BJ (cell line): ENCODE measurements at places on chromosomes 4 and X. TPM values are rescaled to one million over a fixed set of nuclear protein-coding genes. Genes with fewer than 3 reads are reported as not detected.

GRCh38 chr4:119020158-119020557 is 115.5 kb upstream of the MYOZ2 start:
- no peak for DNase-seq

DNA sequence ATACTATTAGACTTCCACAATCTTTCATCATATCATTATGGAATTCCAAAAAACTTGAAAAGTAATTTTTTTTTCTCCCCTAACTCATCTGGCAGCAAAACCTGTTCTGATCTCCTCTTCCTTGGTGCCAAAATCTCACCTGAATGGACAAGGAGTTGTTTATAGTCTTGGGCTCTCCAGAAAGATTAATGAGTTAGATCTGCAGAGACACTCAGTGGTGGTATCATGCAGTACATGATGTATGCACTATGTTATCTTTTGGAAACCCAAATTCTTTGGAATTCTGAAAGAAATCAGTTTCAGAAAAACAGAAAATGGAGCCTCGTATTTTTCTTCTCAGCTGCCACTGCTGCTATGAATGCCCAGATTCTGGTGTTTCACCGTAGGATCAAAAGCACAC is 11.7 kb downstream of the GPM6B start:
- DNase-seq = no peak

DNA sequence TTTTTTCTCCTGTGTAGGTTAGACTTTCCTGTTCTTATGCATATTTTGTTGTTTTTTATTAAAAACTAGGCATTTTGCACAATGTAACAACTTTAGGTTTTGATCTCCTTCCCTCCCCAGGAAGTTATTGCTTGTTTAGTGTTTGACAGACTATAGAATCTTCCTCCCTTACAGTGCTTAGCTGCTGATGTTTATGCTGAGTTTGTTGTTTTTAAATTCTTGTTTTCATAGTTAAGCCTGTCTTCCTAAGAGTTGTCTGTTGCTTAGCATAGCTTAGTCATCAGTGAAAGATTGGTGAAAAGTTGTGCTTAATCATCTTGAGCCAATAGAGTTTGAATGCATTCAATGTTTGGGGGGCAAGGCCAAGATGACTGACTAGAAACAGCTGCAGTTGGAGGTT is 157.5 kb downstream of the NKX6-1 start:
- no peak for DNase-seq

- no peak for DNase-seq
Measured at GRCh38 chr4:125313989-125314667, 627 bp upstream of the FAT4 start.

DNA sequence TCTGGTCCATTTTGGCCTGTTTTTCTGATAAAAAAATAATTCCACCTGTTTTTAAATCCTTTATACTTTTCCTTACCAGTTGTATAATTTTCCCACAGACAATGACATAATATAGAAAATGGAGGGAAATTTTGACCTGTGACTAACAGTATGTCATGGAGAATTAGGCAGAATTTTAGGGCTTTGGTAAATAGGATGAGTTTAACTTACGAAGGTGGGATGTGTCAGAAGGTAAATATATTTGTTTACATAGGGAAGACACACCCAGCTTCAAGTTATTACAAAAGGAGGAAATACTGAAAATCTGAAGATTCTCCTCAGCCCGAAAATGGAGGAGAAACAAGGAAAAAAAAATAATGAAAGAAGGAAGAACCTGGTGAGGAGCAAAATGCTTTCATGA is 64.6 kb upstream of the PPP3CA start:
- no peak for DNase-seq

DNA sequence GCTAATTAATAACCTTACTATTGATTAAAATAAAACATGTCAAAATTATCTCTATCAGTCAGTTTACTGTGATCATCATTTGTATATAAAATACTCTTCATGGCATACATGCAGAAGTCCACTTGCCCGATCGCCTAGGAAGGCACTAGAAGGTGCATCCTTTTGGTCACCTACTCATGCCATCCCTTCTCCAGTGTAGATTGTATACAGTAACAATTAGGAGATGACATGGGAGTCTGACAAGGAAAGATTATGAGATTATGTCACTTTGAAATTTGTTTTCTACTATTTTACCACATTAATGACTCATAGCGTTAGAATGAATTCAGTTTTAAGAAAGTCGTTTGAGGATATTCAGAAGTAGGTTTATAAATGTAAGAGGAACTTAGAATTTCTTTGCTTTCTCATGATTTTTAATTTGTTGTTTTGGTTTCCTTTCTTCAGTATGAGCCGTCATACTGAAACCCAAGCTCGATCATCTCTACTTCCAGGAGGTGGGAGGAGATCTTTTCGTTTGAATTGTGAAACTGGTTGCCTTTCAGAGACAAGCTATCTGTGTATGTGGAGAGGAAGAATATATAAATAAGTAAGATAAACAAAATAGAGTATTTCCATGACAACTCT is 51.1 kb upstream of the UNC5C start:
- no peak for DNase-seq

DNA sequence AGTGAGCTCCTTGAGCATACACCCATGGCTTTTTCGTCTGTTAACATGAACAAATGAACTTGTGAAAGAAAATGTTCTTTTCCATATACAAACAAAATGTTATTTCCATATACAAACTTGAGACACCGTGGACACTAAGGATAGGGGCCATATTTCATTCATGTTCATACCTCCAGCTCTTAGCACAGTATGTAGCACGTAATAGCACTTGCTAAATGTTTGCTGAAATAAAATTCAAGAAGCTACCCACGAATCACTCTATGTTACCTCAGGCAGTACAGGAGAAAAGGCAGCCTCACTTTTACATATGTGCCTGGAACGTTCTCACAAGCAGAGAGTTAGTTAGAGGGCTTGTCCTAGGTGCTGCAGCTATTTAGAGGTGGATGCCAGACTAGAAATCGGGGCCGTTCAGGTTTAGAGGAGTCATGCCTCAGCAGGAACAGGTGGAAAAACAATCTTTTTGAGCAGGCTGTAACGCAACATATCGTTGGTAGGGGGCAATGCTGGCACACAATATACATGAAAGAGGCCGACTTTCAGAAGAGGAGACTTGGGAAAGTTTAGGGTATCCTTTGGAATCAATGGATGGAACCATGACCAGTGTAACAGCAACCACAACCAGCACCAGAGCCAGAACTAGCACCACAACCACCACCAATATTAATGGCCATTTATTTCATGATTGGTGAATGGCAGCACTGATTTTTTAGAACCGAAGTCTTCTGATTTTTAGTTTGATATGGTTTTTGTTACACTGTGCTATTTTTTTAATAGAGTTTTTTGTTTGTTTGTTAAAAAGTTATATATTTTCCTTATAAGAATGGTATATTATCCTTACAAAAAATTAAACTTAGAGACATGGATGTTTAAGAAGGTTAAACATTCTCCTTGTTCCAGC is 14.8 kb upstream of the PAQR3 start:
- no peak for DNase-seq

DNA sequence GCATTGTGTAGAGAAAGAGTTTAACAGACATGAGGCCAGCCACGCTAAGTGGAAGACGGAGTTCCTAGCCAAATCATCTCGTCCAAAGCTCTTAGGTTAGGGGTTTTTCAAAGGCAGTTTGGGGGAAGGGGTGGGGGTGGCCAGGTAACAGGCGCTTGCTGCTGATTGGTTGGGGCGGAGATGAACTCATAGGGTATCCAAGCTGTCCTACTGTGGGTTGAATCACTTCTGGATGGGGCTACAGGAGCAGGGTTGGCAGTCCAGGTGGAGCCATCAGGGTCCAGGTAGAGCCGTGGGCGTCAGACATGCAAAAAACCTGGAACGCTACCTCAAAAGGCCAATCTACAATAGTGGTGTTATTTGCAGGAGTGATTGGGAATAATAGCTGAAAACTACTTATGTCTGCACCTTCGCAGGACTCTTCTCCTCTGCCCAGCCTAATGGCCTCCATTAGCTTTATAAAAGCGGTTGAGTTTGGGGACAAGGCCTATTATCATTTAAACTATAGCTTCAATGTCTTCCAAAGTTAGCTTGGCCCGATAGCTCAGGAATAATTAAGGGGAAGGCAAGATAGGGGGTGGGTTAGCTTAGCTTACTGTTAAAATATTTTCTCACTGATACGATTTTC is 579.6 kb downstream of the NLGN4X start:
- no peak for DNase-seq

DNA sequence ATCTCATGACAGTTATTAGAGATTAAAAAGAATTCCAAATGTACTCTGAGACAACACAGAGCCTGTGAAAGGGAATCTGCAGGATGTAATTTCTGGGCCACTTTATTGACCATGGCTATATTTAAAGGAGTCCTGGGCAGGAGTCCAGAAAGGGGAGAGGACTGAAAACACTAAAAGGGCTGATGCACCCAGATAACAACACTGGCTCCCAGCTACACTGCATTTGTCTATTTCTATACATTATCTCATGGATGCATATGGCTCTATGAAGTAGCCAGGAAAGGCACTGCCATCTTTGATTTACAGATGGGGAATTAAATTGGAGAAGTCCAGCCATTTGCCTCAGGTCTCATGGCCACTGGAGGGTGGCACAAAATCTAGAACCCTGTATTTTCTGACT is 56.0 kb downstream of the MED28 start:
- no peak for DNase-seq

DNA sequence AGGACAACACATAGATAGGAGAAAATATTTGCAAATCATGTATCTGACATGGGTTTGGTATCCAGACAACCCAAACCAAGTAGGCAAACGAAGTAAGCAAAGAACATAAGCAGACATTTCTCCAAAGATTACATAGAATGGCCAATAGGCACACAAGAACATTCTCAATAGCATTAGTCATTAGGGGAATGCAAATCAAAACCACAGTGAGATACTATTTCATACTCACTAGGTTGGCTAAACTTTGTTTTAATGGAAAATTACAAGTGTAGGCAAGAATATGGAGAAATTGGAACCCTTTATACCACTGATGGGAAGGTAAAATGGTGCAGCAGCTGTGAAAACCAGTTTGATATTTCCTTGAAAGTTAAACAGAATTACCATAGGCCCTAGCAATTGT is 74.7 kb downstream of the CHRNA9 start:
- DNase-seq = no peak

The HTRA3 gene
- polyA plus RNA-seq = 2.9 and 5.7 TPM in 2 replicates

The ARL9 gene
- 0.23 and 0.29 TPM in 2 replicates for polyA plus RNA-seq

The ADH1A gene
- not detected in 2 replicates for polyA plus RNA-seq

The TRIML2 gene
- not detected in 2 replicates for polyA plus RNA-seq
